ENCODE measurements at places on chromosomes 7 and 10. TPM values are rescaled to one million over a fixed set of nuclear protein-coding genes. Genes with fewer than 3 reads are reported as not detected.

UBE2H gene
- 101 TPM for total RNA-seq

OR2A25 gene
- total RNA-seq = not detected

PRSS1 gene
- not detected for total RNA-seq

NRG3 gene
- 0.31 TPM for total RNA-seq

PCGF6 gene
- 13.7 TPM for total RNA-seq

CLCN1 gene
- total RNA-seq = 3.1 TPM

EBLN1 gene
- not detected for total RNA-seq

SGCE gene
- total RNA-seq = 266 TPM

CHCHD1 gene
- 18.7 TPM for total RNA-seq

SMKR1 gene
- not detected for total RNA-seq

CALHM3 gene
- total RNA-seq = not detected

DNAJC30 gene
- total RNA-seq = 1.7 TPM

CLRN3 gene
- not detected for total RNA-seq

All from tongue (tissue), 3 donors.